Left lobe of liver (tissue), 2 donors: ENCODE measurements at places on chromosomes 6 and 20. TPM values are rescaled to one million over a fixed set of nuclear protein-coding genes. Genes with fewer than 3 reads are reported as not detected.
A peak's percentile ranks its signal among the peaks of the same experiment; 100 is the strongest.

The HLA-E gene
- total RNA-seq = 141 TPM

The ANKEF1 gene
- 5.0 TPM for total RNA-seq

The GGTLC1 gene
- total RNA-seq = not detected

The PDE10A gene
- total RNA-seq = 0.45 TPM

The ZKSCAN8 gene
- total RNA-seq = 6.3 TPM

The RGS17 gene
- total RNA-seq = not detected

The C6orf132 gene
- 0.38 TPM for total RNA-seq

The THBD gene
- 2.2 TPM for total RNA-seq

The PNPLA1 gene
- not detected for total RNA-seq

The NAPB gene
- 5.3 TPM for total RNA-seq

The OXT gene
- 8.4 TPM for total RNA-seq

The BTBD9 gene
- 4.7 TPM for total RNA-seq

The DAAM2 gene
- total RNA-seq = 6.0 TPM

The POU5F1 gene
- 5.0 TPM for total RNA-seq

The LY86 gene
- 0.63 TPM for total RNA-seq

The DNMT3B gene
- 1.6 TPM for total RNA-seq

The SAMD3 gene
- 0.30 TPM for total RNA-seq

GRCh38 chr6:139248911-139249310, 42.9 kb downstream of the TXLNB start:
- DNase-seq = no peak

DNA sequence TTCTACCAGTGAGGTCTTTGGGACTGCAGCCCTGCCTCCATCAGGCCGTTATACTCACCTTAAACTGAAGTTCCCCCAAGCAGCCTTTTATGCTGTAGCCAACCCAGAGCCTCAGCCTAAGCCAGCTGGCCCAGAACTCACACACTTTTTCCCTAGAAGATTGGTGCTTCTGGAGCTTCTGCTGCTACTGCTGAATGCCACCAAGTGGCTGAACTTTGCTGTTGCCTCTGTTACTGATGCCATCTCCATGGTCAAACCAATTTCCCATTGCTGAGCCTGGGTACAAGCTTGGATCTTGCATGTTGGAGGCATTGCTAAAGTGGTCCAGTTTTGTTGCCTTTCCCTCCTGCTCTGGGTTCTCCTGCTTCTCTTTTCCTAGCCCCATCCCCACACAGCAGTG, 15.0 kb upstream of the TBX18 start:
- DNase-seq = no peak

DNA sequence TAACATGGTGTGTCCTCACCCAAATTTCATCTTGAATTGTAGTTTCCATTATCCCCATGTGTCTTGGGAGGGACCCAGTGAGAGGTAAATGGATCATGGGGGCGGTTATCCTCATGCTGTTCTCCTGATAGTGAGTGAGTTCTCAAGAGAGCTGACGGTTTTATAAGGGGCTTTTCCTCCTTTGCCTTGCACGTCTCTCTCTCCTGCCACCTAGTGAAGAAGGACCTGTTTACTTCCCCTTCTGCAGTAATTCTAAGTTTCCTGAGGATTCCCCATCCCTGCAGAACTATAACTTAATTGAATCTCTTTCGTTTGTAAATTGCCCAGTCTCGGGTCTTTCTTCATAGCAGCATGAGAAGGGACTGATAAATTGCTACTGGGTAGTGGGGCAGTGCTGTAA, 789.3 kb downstream of the FRK start:
- DNase-seq = no peak

- DNase-seq = no peak
Observed at GRCh38 chr6:42260972-42261371, 43.3 kb upstream of the MRPS10 start.

DNA sequence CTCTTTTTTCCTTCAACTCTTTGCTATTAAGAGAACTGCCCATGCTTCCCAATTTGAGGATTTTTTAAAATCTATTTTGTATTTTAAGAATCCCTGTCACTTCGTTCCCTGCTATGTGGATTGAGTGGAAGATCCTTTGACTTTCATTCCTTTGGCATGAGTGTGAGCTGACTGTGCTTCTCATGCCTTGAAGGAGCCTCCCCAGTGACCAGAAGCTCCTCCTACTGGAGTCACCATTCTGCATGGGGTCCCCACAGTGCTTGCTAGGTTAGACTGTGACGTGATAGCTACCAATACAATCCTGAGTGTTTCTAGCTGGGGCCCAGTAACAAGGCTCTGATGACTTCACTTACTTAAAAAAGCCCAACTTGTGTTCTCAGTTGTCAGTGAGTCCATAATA, 104.4 kb upstream of the LAMP5 start:
- DNase-seq = no peak

DNA sequence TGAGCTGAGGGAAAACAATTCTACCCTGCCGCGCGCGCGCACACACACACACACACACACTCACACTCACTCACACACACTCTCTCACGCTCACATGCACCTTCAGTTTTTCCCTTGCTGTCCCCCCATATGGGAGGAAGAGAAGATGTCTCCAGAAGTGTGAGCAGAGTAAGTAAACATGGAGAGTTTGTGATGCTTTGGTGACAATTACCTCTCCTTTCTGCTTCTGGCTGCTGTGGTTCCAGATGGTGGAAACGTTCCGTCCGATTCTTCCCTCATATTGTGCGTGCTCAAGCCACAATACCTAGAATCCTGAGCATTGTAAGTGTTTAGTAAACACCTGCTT, 86.7 kb downstream of the LINC00237 start:
- DNase-seq = no peak

GRCh38 chr20:46204594-46205186, 86.6 kb downstream of the CD40 start:
- DNase-seq = no peak

DNA sequence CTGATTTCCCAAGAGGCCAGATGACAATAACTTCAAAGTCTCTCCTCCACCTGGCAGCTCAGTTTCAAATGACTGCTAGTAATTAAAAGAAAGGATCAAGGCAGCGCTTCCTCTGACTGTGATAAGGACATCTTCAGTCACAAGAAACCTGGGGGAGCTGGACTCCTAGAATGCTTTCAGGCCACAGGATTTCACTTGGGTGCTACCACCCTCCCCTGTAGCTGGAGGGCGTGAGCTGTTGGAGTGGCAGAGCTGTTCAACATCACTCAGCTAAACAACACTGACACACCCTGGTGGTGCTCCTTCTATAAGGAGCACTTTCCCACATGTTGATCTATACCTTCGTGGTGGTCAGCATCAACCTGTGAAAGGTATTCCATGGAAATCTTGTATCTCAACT, 2.2 kb upstream of the CNR1 start:
- no peak for DNase-seq

GRCh38 chr6:50842861-50843384, 24.3 kb downstream of the TFAP2B start:
- no peak for DNase-seq

DNA sequence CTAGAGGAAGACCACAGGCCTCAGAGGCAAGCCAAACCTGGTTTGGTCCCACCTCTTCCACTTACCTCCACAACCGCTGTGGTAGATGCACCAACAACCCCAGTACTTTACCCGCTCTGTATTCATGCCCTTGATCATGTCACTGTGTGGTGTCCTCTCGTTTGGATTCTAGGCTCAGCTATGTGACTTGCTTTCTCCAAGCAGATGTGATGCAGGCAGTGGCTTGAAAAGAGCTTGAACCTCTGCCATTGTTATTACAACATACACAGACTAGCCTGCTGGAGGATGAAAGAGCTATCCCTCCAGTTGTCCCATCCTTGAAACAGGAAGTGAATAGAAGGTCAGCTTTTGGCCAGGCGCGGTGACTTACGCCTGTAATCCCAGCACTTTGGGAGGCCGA, 147.7 kb downstream of the ZNF217 start:
- DNase-seq = no peak

DNA sequence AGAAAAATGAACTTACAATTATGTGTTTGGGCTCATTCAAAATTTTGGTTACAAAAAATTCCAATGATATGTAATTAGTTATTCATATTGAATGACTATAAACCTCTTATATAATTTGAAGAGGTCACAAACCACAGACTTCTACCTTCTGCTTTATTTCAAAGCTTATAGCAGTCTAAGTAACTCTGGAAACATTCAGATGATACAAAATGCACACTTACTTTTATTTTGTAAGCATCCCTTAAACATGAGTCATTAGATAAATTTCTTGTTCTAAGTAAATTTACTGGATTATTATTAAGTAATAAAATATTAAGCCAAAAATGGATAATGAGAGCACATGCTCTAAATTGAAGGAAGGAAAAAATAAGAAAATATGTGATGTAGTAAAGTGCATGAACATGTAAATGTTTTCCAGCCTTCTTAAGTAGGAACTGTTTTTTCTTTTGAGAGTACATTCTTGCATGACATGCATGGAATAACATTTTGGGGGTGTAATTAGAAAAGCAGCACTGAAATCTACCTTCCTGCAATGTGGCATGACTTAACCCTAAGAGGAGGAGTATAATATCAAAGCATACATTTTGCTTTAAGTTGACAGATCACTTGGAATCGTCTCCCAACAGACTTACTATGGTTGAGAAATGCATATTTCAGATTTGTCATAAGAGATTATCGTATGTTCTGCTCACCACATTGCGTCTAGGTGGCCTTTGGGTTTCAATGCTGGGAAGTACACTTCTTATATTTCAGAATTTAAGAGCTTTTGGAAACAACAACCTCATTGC, 372.7 kb upstream of the HSF2 start:
- no peak for DNase-seq

DNA sequence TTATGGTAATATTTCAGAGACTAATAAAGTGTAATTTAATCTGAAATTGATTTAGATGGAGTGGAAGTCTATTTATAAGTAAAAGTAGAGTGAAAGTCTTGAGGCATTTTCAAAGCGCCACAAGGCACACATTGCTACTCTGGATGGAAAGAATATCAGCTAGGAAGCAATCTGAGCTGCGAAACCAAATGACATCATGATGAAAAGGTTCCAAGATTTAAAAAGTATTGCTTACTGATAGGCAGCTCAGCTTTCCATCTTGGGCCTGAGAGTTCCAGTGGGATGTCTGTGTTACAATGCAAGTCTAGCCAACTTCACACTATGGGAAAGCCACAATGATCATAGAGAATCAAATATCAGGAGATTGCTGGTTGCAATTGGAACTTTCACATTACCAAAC, 126.9 kb upstream of the VGLL2 start:
- no peak for DNase-seq

- DNase-seq = no peak
Observed at GRCh38 chr20:63844511-63844991, 13.5 kb upstream of the ZBTB46 start.

- no peak for DNase-seq
Observed at GRCh38 chr20:48471176-48471575, 356.6 kb downstream of the PREX1 start.

DNA sequence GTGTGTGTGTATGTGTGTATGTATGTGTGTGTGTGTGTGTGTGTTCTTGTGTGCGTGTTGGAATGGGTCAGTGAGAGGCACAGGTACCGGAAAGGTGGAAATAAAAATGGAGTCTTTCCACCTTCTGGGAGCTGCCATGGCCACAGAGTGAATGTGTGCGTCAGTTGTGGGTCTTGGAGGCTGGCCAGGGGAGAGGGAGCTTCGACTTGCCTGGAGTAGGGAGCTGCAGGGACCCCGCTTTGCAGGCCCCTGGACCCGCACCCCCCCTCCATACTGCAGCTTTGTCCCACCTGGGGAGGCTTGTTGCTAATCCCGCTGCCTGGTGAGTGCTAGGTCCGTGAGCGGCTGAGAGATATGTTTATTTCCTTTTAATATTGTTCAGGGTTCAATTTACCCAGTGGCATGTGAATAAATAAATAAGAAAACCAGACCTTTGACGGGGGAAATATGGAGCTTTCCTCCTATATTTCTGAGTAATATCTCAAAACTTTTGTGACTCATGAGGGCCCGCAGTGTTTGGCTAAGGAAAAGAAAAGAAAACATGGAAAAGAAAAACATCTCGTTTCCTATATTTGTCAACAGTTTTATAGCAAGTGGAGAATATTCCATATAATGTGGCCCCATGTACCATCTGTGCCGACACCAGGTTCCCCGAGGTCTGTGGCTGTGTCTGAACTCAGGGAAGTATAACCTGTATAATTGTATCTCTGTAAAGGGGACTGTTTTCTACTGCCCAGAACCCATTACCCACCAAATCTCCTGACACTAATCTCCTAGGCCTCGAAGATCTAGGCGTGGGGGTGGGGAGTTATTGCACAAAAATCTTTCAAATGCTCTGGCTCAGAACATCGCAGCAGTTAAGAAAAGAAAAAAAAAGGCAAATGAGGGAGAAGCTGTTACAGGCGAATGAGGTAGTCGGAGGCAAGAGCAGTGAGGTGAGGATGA, 24.6 kb upstream of the CCDC167 start:
- DNase-seq = no peak

- no peak for DNase-seq
Observed at GRCh38 chr20:49562311-49563014, 5.5 kb downstream of the PTGIS start.

GRCh38 chr6:170281331-170282292, 9.3 kb downstream of the DLL1 start:
- DNase-seq = no peak

- DNase-seq = no peak
Observed at GRCh38 chr6:18507561-18507960, 120.4 kb downstream of the RNF144B start.

DNA sequence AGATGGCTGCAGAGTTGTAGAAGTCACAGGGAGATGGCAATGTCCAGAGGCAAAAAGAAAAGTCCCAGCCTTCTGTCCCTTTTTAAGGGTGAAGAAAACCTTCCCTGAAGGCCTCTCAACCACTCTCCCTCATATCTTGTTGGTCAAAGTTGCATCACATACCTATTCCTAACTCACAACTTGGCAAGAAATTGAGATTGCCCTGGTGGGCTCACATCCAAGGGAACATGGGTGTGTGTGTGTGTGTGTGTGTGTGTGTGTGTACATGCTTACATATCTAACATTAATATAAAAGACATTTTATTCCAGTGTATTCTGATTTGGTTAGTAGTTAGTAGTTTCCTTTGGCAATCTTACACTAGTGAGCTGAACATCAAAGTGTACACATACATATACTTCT, 144.3 kb upstream of the SALL4 start:
- no peak for DNase-seq

- DNase-seq = no peak
Observed at GRCh38 chr6:154277629-154278017, 79.0 kb downstream of the IPCEF1 start.

GRCh38 chr6:51495096-51495495, 592.3 kb downstream of the PKHD1 start:
- peak; percentile 50 for DNase-seq

GRCh38 chr6:158283304-158283980, 28.8 kb upstream of the TULP4 start:
- DNase-seq = no peak

DNA sequence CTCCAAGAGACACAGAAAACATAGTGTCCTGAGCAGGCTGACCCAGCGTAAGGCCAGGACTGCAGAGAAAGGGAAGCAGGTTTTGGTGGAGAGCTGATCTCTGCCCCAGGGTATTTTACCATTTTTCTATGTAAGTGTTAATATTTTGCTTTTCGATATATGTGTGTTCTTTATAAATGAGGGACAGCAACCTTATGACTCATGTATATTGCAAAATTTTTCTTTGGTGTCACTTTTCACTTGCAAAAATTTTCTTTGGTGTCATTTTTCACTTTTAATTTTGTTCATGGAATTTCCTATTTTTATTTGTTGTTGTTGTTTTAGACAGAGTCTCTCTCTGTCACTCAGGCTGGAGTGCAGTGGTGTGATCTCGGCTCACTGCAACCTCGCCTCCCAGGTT, 34.6 kb upstream of the PXDC1 start:
- no peak for DNase-seq

- DNase-seq = no peak
Observed at GRCh38 chr20:57350081-57350710, 859 bp upstream of the RAE1 start.

GRCh38 chr20:50957276-50957675, 1.1 kb downstream of the DPM1 start:
- DNase-seq = no peak

- no peak for DNase-seq
Observed at GRCh38 chr20:16571333-16571732, 1.9 kb downstream of the KIF16B start.
